ENCODE measurements at places on chromosomes 4 and X.

GRCh38 chr4:106650701-106651100, 282.1 kb upstream of the GIMD1 start:
- no peak for DNase-seq

DNA sequence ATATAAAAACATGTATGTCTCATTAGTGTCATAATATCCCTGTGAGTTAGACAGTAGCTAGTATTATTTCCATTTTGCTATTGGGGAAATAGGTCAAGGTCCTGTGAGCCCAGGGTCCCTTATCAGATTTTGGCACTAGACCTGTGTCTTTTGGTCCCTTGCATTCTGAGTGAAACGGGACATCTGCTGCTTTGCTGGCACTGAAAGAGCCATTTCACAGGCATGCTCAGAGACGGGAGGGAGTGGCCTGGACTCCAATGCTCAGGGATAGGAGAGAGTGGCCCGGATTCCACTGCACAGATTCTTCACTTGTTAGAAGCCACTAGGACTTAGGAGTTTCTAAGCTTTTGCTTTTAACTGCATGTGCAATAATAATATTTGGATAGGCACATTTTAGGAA, 177.2 kb downstream of the TSPAN5 start:
- no peak for DNase-seq

- no peak for DNase-seq
Measured at GRCh38 chr4:25870081-25870480, 7.3 kb upstream of the SEL1L3 start.

GRCh38 chr4:15375667-15376066, 52.2 kb upstream of the C1QTNF7 start:
- DNase-seq, result no peak

DNA sequence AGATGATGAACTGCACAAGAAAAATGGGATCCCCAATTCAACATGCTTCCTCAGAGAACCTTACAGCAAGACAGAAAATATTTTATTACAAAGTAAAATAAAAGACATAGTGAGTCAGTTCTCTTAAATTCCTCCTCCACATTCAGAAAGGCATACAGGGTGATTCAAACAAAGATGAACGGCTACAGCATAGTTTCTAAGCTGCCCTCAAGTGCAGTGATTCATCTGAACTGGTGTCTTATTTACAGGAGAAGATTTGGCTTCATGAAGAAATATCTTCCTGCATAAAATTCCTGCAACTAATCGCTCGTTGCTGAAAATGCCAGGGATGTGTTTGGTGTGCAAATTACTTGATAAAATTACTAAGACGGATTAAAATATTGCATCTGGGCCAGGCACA, 103.6 kb downstream of the PRKX start:
- DNase-seq, result no peak

GRCh38 chr4:8270912-8271815, 1.6 kb downstream of the HTRA3 start:
- DNase-seq, result no peak

GRCh38 chr4:84939113-84939512, 27.4 kb downstream of the WDFY3 start:
- no peak for DNase-seq

GRCh38 chr4:138243369-138243768, 1.2 kb upstream of the SLC7A11 start:
- DNase-seq, result no peak

- DNase-seq, result no peak
Measured at GRCh38 chr4:69849969-69850368, 10.0 kb downstream of the SULT1E1 start.

DNA sequence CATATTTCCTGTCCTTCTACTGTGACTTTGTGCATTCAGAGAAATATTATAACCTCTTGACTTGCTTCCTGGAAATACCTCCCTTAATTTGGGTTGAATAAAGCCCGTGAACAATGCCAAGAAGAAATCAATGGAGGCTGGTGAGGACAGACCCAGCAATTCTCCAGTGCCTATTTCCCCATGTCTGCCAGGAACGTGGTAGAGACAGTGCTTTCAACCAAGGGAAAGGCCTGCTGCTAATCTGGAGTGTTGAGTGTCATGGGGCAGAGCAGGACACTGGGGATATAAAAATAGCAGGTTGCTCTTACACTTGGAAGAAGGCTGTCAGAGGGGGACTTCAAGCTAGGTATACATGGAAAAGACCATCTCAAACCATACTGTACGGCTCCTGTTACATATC, 19.9 kb downstream of the TSC22D3 start:
- DNase-seq, result no peak

DNA sequence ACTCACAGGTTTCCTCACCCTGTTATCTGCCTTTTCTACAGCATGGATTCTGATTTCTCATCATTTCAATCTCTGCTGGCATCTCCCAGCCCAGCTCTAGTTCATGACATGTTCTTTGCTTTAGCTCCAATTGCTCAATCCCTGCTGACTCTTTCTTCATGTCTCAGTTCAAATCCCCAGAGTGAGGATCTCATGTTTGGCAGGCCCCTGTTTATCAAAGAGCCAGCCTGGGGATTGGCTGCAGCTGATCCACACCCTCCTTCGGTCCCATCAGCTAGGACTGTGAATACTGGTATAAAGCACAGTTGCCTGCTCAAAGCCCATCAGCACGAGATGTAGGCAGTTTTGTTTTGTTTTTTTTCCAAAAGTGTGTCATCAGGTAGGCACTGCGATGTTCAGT, 14.4 kb upstream of the CC2D2A start:
- no peak for DNase-seq

GRCh38 chr4:180618396-180618795, 1624.8 kb upstream of the TENM3 start:
- no peak for DNase-seq

GRCh38 chr4:23952258-23952657, 62.4 kb upstream of the PPARGC1A start:
- no peak for DNase-seq

- no peak for DNase-seq
Measured at GRCh38 chr4:12118651-12119213, 690.0 kb upstream of the HS3ST1 start.

All from activated T-cell treated with anti-CD3 and anti-CD28 coated beads for 4 hours (primary cell).